ENCODE measurements at places on chromosomes 7 and 10. TPM values are rescaled to one million over a fixed set of nuclear protein-coding genes. Genes with fewer than 3 reads are reported as not detected.

NCAPG2 gene
- total RNA-seq: 117 TPM

TMEM225B gene
- total RNA-seq: 1.1 TPM

- no peak for DNase-seq
Measured at GRCh38 chr10:60916025-60916424, 28.0 kb downstream of the RHOBTB1 start.

- DNase-seq: no peak
Measured at GRCh38 chr7:130944997-130945396, 211.0 kb upstream of the KLF14 start.

DNA sequence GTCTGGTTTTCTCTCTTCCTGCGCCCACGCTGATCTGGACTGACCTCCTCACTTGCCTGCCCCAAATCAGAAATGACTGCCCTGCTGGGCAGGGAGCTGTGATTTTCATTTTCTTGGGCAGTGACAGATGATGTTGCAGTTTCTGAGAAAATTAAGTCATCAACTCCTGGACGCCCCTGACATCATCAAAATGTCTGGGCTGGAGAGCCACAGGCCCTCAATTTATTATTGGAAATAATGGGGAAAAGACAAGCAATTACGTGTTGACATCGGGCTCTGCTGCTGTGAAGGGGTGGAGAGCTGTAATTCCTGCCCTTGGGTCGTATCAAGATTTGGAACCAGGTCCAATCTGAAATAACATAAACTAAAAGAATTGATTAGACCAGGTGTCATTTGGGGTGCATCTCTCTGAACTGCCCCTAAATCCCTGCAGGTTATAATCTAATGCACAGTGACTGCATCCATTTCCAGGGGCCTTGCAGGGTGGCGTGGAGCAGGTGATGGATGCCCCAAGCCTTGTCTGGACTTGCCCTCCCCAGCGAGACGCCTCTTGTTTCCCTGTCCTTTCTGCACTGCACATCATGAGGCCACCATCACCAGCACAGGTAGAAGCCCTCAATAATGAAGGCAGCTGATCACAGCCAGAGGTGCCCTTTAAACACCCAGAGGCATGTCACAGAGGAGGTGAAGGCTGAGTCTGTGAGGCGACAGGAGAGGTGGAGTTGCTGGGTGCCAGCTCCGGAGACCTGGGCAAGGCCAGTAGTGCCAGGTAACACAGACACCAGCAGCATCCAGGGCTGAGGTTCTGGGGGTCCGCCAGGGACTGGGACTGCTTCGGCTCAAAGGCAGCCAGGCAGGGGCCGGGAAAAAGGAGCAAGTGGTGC, 98.7 kb downstream of the HTR5A start:
- no peak for DNase-seq

- DNase-seq: no peak
Measured at GRCh38 chr10:102791754-102792395, 45.3 kb downstream of the CYP17A1 start.

STEAP1 gene
- total RNA-seq: 37.2 TPM

DNA sequence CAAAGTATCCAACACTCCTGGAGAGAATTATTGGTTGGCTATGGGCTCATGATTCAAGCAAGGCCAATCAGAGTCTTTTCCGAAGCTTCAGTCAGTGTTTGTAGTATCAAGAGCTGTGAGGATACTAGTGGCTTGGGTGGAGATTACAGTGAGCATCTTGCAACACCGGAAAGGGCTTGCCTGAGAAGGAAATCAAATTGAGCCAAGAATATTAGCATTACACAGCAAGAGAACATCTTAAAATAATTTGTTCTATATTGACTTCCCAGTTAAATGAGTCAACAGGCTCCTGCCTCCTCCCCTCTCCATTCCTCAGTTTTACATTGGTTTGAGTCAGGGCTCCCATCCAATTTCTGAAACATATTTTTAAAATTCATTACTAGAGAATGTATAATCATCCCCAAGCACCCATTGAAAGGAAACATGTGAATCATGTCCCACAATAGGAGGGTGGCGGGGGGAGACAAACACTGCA, 127.4 kb downstream of the ELAPOR2 start:
- DNase-seq: no peak

GRCh38 chr10:60737242-60737641, 41.0 kb upstream of the CDK1 start:
- DNase-seq: no peak

SLC26A5 gene
- not detected for total RNA-seq

MCM10 gene
- 120 TPM for total RNA-seq

DNA sequence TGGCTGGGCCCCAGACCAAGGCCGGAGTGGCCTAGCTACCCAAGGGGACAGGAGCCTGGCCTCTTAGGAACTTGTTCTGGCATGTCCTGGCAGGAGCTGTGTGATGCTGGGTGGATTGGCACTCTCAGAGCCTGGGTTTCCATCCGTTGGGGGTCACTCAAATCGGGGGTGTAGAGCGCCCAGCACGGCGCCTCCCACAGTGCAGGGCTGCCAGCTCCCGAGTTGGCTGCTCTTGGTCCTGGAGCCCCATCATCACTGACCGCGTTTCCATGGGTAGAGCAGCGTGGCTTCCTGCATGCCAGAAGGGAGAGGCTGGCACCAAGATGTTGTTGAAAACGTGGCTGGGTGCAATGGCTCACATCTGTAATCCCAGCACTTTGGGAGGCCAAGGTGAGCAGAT, 70.3 kb downstream of the UNCX start:
- DNase-seq: no peak

All from natural killer cell treated with Interleukin-12 subunit alpha and Interleukin-12 subunit beta and Interleukin-15 and Interleukin-18, amount 100 ng/mL, for 72 hours (primary cell).